ENCODE measurements at places on chromosomes 2 and 18. TPM values are rescaled to one million over a fixed set of nuclear protein-coding genes. Genes with fewer than 3 reads are reported as not detected.

SIX2 gene
- total RNA-seq, result 0.35 TPM

IL1RN gene
- 0.42 TPM for total RNA-seq

HOXD9 gene
- total RNA-seq, result 0.98 TPM

CLIP4 gene
- total RNA-seq, result 27.2 TPM

SPR gene
- total RNA-seq, result 147 TPM

CD28 gene
- not detected for total RNA-seq

GAD1 gene
- 0.73 TPM for total RNA-seq

LONRF2 gene
- 3.0 TPM for total RNA-seq

CWC22 gene
- total RNA-seq, result 11.6 TPM

PLCL1 gene
- not detected for total RNA-seq

CCDC178 gene
- total RNA-seq, result not detected

KRTCAP3 gene
- total RNA-seq, result 0.71 TPM

MC4R gene
- total RNA-seq, result not detected

TEKT4 gene
- not detected for total RNA-seq

ASPRV1 gene
- total RNA-seq, result 0.37 TPM

SPDYA gene
- 0.24 TPM for total RNA-seq

IL36B gene
- 0.13 TPM for total RNA-seq

PAIP2B gene
- 0.34 TPM for total RNA-seq

Data from A549 treated with CpdA at 1 μM for 4 hours (cell line).